ENCODE measurements at places on chromosomes 13 and 19.

DNA sequence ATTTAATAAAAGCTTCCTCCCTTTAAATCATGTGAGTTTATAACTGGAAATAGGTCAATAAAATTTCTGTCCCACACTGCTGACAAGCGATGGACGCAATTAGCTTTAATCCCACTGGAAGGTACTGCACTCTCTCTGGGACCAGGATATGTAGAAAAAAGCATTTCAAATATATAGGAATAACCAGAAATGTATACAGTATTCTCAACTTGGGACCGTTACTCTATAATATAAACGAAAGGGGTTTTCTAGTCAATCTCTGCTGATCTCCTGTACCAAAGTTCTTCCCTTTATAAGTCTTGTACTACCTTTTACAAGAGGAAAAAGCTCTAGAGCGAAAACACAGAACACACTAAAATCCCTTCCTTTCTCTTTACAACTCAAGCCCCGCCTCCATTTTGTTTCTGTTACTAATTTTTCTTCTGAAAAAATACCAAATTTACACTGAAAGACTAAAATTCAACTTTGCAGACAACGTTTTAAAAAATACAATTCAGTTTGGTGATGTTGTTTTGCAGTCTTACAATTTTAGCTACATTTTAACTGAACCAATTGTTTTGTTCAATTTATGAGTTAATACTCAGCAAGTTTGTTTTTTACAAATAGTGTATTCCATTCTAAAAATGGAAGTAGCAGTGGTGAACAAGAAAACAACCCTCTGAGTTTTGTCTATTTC, 1.7 kb upstream of the USPL1 start:
- DNase-seq = no peak

- DNase-seq = no peak
Measured at GRCh38 chr13:23505007-23505406, 65.2 kb upstream of the TNFRSF19 start.

- DNase-seq = no peak
Measured at GRCh38 chr19:3970313-3970807, 539 bp downstream of the DAPK3 start.

DNA sequence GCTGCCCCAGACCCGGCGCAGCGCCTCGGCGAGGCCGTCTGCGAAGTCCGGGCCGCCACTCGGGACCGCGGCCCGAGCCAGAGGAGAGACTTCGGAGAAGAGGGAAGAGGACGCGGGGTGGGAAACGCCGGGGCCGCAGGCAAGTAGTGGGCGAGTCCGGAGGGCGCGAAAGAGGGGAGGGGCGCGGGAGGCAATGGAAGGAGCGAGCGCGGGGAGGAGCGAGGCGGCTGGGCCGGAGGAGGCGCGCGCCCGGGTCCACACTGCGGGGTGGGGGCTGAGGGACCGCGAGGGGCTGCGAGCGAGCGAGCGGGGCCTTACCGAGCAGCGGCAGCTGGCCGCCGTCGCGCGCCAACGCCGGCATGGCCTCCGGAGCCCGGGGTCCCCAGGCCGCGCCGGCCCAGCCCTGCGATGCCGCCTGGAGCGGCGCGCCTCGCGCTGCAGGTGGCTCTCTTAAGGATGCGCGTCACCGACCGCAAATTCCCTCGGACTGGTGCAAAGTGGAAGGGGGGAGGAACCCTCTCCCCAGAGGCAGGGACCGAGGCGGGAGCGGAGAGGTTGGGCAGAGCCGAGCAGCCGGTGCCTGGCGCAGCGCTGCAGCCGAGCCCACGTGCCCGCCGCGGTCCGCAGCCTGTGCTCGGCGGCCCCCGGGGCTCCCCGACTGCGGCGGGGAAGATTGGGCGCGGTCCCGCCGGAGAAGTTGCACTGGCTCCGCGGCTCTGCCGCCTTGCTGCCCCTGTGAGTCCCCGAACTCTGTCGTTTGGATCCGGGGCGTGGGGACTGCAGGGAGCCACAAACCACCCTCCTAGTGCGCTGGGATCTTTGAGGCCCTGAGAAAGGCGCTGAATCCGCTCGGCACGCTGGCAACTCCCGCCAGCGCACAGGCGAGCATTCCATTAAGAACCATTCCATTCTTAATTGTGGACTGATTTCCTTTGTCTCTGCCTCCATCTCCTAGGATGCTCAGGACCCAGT, at the start of gene FLT3:
TSS of gene FLT3 (minus strand) at position 427 of the 972 bp plus-strand sequence. CDS start at position 361, 66 bp downstream.
- no peak for DNase-seq

DNA sequence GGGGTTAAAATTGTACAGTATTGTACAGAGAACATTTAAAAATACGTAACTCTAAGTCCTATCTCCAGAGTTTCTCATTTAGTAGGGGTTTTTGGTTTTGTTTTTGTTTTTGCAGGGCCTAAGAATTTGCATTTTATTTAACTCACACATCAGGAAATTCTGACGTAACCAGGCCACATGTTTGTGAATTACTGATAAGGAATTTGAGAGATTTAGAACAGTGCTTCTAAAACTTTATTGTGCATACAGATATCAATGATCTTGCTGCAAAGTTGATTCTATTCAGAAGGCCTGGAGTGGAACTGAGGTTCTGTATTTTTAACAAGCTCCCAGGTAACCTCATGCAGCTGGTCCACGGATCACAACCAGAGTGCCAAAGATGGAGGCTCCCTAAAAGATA, 49.3 kb downstream of the LIG4 start:
- no peak for DNase-seq

DNA sequence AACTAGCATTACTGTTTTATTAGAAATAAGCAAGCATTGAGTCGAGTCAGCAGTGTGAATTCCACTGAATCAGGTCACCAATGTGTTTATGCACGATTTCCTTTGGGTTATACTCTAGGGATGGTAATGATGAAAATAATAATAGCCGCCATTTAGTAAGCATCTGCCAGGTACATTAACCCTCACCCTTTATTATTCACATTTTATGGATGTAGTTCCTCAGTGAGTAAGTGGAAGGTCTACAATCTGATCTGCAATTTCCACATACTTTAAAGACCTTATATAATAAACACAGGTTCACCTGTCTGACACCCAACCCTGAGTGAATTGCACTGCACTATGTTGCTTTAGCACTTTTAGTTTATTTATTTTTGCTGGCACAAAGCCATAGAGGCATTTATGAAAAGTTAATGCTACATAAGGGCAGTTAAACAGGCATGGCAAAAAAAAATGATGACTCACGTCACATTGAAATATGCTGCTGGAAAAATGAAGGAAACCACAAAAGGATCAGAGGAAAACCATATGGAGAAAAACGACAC, 122.4 kb downstream of the TRPC4 start:
- DNase-seq = peak; percentile 50

DNA sequence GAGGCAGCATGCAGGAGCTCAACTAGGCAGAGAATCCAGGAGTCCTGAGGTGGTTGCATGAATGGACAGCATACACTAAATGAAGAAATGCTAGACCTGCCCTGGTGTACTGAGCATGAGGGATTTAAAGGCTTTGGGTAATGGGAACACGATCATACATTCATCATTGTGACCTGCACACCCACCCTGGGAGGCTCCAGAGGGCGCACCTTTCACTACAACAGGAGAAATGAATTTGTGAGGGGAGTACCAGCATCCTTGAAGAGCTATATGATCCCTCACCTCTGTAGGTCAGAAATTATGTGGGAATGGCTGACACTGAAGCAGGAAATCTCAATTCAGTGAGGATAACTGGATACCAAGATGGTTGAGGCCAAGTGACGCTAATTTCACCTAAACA, 8.9 kb downstream of the KLK2 start:
- DNase-seq = no peak

- DNase-seq = no peak
Measured at GRCh38 chr19:18053576-18054219, 33.0 kb downstream of the IL12RB1 start.

DNA sequence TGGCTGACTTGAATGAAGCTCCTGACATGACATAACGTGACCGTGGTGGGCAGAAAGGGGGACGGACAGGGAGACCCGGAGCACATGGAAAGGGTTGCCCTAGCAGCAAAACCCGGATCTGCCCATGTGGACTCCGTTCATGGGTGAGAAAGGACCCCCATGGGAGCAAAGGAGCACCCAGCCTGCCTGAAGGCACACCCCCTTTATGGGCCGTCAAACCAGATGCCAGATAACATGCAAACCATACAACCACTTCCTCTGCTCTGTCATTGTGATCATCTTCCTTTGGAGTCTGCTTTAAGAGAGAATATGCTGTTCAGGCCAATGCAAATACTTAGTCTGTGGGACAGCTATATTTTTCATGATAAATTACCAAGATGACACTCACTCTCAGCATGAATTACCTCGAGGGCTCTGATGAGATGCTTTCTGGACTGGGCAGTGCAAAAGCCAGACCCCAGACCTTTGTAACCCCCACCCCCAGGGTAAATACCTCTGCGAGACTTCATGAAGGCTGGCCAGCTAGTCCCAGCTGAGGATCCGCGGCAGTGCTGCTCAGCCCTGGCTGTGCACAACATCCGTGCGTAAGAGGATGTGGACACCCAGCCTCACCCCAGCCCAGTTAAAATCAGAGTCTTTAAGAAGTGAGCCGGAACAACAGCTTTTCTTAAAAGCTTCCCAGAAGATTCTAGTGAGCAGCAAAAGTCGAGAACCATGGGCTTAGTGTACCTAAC, 126.6 kb downstream of the USP12 start:
- DNase-seq = no peak

DNA sequence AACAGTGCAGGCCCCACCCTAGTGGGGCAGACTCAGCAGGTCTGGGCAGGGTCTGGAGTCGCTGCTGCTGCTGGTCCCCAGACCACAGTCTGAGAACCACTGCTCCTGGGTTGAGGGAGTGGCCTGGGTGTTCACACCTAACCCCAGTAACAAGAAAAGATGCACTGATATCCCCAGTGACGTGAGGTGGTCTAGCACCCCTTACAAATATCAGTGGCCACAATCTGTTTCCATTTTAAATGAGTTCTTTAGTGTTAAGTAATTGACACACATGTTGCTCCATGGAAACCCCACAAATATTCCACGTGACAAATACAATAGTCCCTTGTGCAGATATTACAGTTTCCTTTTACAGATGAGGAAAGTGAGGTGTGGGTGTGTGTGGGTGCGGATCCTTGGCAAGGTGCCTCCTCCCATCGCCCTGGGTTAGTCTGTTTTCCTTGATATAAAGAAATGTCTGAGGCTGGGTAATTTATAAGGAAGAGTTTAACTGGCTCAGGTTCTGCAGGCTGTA, 96.3 kb upstream of the GPR183 start:
- no peak for DNase-seq

DNA sequence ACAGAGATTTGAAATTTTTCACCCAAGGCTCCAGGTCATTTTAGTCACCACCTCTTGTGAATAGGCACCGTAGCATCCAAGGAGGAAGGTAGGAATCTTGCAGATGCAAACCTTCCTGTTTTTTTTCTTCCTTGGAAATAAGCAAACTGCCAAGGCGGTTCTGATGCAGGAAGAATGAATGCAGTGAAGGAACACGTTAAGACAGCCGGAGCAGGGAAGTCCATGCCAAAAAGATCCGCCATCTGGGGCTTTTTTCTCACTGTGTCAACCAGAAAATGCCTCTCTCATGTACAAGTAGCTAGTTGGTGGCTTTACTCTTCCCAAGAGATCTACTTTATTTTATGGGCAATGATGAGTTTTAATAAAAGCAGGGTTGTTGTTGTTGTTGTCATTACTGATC, 142.4 kb downstream of the ZIC5 start:
- DNase-seq = no peak

GRCh38 chr13:50015258-50015657, at the start of gene KCNRG:
KCNRG (plus strand) TSS chr13:50015444; CDS start chr13:50015494, 50 bp downstream.
- peak; percentile 36 for DNase-seq

- DNase-seq = peak; percentile 72
Measured at GRCh38 chr13:34416971-34417380, 525.1 kb upstream of the NBEA start.

GRCh38 chr13:113566227-113566561, 18.4 kb upstream of the TFDP1 start:
- DNase-seq = no peak

- DNase-seq = no peak
Measured at GRCh38 chr13:90400372-90400771, 947.1 kb upstream of the MIR17HG start.

DNA sequence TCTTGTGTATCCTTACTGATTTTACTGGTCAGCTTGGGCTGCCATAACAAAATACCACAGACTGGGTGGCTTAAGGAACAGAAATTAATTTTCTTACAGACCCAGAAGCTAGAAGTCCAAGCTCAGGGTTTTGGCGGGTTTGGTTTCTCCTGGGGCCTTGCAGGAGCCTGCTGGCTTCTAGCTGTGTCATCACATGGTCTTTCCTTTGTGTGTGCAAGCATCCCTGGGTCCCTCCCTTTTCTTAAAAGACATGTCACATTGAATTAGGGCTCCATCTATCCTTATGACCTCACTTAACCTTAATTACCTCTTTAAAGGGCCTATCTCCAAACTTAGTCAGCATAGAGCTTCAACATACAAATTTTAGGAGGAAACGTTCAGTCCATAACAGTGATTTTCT, 23.4 kb downstream of the UBAC2 start:
- DNase-seq = no peak

DNA sequence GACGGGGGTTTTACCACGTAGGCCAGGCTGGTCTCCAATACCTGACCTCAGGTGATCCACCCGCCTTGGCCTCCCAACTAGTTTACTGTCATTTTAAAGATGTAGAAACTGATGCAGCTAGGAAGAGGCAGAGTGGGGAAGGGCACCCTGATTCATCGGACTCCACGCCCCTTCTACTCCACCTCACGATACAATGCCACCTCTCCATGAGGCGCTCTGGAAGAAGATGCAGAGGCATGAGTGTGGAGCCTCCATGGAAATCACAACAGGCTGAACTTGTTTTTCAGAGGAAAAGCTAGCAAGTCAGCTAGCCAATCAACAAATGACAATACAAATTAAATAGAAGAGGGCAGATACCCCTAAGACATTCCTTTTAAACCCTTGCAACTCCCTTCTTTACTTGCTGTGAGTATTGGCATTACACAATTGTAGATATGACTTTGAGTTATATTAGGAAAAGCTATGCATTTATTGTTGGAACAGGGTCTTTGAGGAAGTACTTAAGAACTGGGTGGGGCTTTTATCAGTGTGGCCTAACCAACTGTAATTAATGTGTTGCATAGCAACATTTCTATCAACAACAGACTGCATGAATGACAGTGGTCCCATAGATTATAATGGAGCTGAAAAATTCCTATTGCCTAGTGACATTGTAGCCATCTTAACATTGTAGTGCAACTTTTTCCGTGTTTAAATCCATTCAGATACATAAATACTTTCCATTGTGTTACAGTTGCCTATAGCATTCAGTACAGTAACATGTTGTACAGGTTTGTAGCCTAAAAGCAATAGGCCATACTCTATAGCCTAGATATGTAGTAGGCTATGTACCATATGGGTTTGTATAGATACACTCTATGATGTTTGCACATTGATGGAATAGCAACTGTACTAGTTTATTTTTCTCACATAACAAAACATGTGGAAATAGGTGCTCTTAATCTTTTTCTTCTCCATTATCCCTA, 17.6 kb downstream of the WDFY2 start:
- DNase-seq = no peak

DNA sequence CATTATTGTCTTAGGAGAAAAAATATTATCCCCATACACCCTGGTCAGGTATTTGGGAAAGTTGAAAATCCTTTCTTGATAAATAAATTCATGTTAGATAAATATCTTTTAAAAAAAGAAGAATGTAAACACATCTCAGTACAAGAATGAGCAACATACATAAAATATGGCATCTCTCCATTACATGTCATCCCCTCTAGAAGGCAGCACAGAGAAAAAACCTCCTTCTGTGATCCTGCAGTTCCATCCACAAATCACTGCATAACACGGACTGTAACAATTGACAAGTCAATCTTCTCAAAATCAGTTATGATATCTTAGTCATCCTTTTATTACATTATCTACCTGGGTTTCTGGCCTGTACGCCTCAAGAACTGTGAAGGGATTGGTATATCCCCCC, 683.9 kb upstream of the KLHL1 start:
- DNase-seq = no peak

GRCh38 chr13:68897331-68897928, 1210.2 kb upstream of the ATXN8OS start:
- no peak for DNase-seq
